ENCODE measurements at places on chromosomes 2 and 18. TPM values are rescaled to one million over a fixed set of nuclear protein-coding genes. Genes with fewer than 3 reads are reported as not detected.

CRACDL gene
- total RNA-seq = 11.8 TPM

NCKAP5 gene
- total RNA-seq = 0.79 TPM

DSG2 gene
- total RNA-seq = 36.5 TPM

RNU2-63P gene
- not detected for total RNA-seq

MRO gene
- total RNA-seq = 1.1 TPM

PIGN gene
- 25.1 TPM for total RNA-seq

MFSD2B gene
- not detected for total RNA-seq

STK16 gene
- total RNA-seq = 9.8 TPM

- no peak for DNase-seq
Measured at GRCh38 chr2:202643012-202643858, 8.5 kb downstream of the FAM117B start.

- DNase-seq = no peak
Measured at GRCh38 chr2:239895669-239896068, 129.5 kb downstream of the NDUFA10 start.

DNA sequence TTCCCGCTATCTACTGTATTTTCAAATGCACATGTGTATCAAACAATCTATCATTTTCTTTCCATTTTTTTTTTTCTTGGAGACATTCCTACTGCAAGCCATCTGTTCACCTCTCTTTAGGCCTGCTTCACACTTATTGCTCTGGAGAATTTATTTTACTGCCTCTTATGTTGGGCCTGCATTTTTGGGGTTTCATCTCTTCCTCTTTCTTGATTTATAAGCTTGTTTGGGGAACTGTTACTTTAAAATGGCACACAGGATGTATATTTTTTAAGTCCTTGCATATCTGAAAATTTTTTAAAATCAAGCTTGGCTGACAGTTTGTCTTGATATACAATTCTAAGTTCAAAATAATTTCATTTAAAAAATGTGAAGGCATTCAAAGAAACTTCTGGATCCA, 3.5 kb upstream of the RAB27B start:
- DNase-seq = no peak

DNA sequence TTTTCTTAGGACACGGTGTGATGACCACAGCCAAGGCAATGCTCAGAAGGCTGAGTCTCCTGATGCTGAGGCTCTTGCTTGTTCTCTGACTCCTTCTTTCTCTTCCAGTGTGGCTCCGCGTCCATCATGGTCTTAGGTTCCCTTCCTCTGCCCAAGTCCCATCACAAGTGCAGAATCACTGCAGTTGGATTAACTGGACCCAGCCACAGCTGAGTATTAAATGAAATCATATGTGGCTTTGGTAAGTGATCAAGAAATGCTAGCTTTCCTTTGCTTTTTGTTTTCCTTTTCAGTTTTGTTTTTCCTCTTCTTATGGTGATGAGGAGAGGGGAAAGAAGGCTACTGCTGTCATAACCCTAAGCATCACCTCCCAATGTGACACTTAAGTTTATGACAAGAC, 375.8 kb downstream of the INSIG2 start:
- no peak for DNase-seq

DNA sequence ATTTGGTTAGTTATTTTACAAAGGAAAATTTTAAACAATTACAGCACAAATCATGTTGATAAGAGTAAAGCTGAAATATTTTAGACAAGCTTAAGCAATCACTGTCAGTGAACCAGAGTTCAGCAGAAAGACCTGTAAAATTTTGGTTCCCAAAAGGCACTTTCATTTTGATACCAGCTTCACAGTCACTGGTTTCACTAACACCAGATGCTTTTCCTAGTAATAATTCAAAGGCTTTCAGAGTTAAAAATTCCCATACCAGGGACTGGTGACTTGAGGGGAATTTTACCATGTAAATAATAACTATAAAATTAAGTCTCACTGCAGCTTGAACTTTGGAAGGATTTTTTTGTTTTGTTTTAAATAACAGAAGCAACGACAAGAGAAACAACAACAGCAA, 102.3 kb upstream of the CD302 start:
- no peak for DNase-seq
